Heart right ventricle (tissue), 16 donors: ENCODE measurements at places on chromosomes 6 and 20. TPM values are rescaled to one million over a fixed set of nuclear protein-coding genes. Genes with fewer than 3 reads are reported as not detected.

- DNase-seq = no peak
Observed at GRCh38 chr6:155980768-155981079, 525.1 kb upstream of the NOX3 start.

GRCh38 chr6:134683783-134684422, 266.0 kb downstream of the ALDH8A1 start:
- DNase-seq = no peak

GRCh38 chr6:4531406-4531805, 244.8 kb upstream of the CDYL start:
- DNase-seq = no peak

Gene SLC24A3
- 0.80 TPM for polyA plus RNA-seq

Gene DCDC2
- not detected for polyA plus RNA-seq
